GM12878 (cell line): ENCODE measurements at places on chromosomes 3 and 15. TPM values are rescaled to one million over a fixed set of nuclear protein-coding genes. Genes with fewer than 3 reads are reported as not detected.

Gene PROK2
- polyA plus RNA-seq, result not detected in 2 replicates

Gene GPR171
- not detected in 2 replicates for polyA plus RNA-seq

Gene RPSA
- polyA plus RNA-seq, result 1,145 TPM in 2 replicates

DNA sequence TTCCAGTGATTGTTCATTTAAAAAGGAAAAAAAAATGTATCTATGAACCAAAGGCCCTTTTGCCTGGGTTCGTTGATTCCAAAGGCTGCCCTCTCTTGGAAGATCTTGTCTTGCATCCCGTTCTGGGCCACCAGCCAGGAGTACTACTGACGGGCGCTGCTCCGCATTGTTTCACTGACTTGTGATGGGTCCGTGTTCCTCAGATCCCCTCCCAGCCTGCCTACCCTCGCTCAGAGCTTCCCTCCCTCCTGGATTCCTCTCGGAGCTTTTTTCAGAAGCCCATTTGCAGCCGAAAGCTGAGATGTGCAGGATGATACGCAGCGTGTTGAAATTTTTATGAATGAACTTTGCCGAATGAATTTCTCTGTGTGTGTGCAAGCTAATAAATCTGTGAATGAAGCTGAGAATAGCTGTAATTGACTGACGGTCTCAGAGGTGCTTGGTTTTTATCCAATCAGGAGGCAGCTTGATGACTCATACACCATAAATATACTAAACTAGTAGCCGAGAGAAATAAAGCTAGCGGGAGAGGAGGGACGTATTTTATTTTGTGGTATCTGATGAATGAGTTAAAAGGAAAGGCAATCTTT is at the start of gene SHC4:
Gene SHC4, minus strand, starts transcription at position 396 of the 590 bp plus-strand sequence. CDS start 904 bp downstream, outside the sequence.
- no peaks in the 10 kb centered on the region; the same call in 1 of the 2 replicates for H3K4me1 ChIP-seq
- no peak within 1 kb of the TSS for H3K27ac ChIP-seq
- peak within 1 kb of the TSS; percentile 54 for H3K4me3 ChIP-seq
- peaks cover 11% of the 10 kb centered on the region for H3K27me3 ChIP-seq
- no peaks in the 10 kb centered on the region for H3K36me3 ChIP-seq
- DNase-seq, result no peak

GRCh38 chr3:111937871-111938270 is 41.0 kb upstream of the ABHD10 start:
- no peak overlapping the region for H3K4me3 ChIP-seq
- no peak overlapping the region for H3K27ac ChIP-seq
- no peak for DNase-seq

Gene IGF2BP2
- polyA plus RNA-seq, result not detected in 2 replicates

Gene GUCA1C
- not detected in 2 replicates for polyA plus RNA-seq

DNA sequence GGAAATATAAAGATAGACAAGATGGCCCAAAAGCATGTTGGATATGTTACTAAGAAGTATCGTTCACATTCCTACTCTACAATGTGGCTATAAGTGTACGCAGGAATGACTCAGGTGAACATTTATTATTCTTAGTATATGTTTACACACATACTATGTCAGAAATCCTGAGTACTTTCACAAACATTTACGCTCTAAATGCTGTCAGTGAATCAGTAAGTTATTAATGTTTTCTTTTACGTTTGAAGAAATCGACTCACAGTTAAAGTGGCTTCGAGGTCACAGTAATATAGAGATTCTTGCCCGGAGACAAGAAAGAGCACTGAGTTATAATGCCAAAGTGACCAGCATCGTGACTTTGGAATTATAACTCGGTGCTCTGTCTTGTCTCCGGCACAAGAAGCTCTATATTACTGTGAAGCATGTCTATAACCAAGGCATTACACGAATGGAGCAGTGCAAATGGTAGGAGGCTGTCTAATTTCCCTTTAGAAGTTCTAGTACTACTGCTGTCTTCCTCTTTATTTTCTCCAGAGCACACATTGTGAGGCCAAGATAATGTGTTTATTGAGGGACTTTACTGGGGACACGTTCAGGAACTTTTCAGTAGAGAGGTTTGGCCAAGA is 61.8 kb upstream of the P3H2 start:
- no peaks in the 10 kb centered on the region for H3K4me1 ChIP-seq
- H3K27me3 ChIP-seq, result no peaks in the 10 kb centered on the region
- H3K27ac ChIP-seq, result no peak overlapping the region
- no peak for DNase-seq
- H3K36me3 ChIP-seq, result no peaks in the 10 kb centered on the region
- H3K4me3 ChIP-seq, result no peak overlapping the region

Gene GOLIM4
- 25.9 and 26.6 TPM in 2 replicates for polyA plus RNA-seq

Gene GABRB3
- 0.05 TPM in 2 replicates for polyA plus RNA-seq

DNA sequence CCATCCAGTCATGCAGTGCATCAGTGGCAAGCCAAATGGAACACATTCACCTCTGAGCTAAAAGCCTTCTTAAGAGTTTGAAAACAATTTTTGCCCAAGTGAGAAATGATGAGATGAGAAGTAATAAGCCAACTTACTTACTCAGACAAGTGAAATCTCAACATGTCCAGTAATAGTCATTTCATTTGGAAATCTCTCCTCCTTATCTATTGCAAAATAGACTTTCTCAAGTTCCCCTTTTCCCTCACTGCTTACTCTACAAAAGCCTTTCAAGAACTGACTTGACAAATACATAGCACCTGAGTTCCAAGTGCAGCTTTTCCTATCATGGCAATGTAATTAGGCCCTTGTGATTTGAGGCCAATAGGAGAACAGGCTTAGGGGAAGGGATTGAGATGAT is 282.3 kb downstream of the SLC9A9 start:
- no peak overlapping the region for H3K27ac ChIP-seq
- no peak for DNase-seq
- no peak overlapping the region for H3K4me3 ChIP-seq
- H3K4me1 ChIP-seq, result no peaks in the 10 kb centered on the region
- no peaks in the 10 kb centered on the region for H3K36me3 ChIP-seq

Gene TMCO5A
- polyA plus RNA-seq, result not detected in 2 replicates

Gene SCN11A
- polyA plus RNA-seq, result 0.03 and 0.06 TPM in 2 replicates

Gene CYFIP1
- 33.4 and 35.8 TPM in 2 replicates for polyA plus RNA-seq

Gene PLA1A
- 6.9 and 7.2 TPM in 2 replicates for polyA plus RNA-seq

DNA sequence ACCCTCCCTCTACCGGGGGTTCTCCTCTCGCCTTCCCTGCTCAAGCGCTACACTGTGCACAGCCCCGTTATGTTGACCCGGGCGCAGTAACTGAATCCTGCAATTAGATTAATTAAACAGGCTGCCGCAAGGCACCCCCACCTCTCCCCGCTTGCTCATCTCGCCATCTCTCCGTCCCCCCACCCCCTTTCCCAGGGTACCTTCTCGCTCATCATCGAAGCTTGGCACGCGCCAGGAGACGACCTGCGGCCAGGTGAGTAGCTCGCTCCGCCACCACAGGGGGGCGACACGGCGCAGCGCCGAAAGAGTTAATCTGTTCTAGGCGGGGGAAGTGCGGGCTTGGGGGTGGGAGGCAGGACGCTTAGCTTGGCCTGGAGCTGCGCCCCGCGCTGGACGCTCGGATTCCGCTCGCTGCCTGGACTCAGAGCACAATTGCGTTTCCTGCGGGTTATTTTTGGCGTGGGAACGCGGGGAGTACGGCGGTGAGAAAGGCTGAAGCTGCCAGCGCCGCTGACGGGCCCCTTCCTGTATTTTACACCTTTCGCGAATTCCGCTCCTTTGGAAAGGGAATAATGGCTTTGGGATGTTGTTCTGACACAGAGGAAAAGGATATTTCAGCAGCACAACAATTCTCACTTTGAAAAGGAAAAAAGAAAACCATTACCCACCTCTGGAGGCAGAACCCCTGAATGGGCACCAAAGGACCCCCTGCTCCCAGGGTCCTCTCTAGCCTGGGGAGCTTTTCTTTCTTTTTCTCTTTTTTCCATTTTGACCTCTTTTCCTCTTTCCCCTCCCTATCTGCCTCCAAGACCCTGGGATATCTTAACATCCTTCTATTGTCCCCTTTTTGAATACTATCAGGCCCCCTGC is 1.5 kb downstream of the DLL4 start:
- no peak for DNase-seq
- H3K27ac ChIP-seq, result no peak overlapping the region
- H3K4me1 ChIP-seq, result peaks cover 33% of the 10 kb centered on the region
- H3K27me3 ChIP-seq, result peaks cover 19% of the 10 kb centered on the region
- peak overlapping the region; percentile 50 for H3K4me3 ChIP-seq

DNA sequence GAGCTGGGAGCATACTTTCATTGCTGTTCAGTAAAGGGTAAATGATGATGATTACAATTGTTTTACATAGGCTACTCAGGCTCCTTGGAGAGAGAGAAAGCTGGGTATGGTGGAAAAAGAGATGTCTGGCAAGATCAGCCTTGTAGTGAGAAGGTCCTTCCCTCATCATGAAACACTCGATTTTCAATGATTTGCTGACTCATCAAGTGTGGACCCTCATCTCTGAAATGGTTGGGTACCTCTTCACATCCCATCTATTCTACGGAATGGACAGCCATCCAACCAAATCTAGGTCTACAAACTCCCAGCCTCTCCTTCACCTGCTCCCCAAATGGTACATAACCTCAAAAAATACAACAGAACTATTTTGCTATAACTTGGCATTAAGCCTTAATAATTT is 370.5 kb upstream of the WNT5A start:
- no peaks in the 10 kb centered on the region for H3K4me1 ChIP-seq
- no peaks in the 10 kb centered on the region for H3K36me3 ChIP-seq
- no peak for DNase-seq
- H3K4me3 ChIP-seq, result no peak overlapping the region
- H3K27ac ChIP-seq, result no peak overlapping the region

Gene IL17RD
- 0.04 TPM in 1 of 2 replicates, not detected in the other for polyA plus RNA-seq

Gene TRPM1
- not detected in 2 replicates for polyA plus RNA-seq

Gene TNFAIP8L3
- not detected in 2 replicates for polyA plus RNA-seq

Gene NCEH1
- 5.2 and 5.6 TPM in 2 replicates for polyA plus RNA-seq

Gene EXD1
- not detected in 2 replicates for polyA plus RNA-seq

DNA sequence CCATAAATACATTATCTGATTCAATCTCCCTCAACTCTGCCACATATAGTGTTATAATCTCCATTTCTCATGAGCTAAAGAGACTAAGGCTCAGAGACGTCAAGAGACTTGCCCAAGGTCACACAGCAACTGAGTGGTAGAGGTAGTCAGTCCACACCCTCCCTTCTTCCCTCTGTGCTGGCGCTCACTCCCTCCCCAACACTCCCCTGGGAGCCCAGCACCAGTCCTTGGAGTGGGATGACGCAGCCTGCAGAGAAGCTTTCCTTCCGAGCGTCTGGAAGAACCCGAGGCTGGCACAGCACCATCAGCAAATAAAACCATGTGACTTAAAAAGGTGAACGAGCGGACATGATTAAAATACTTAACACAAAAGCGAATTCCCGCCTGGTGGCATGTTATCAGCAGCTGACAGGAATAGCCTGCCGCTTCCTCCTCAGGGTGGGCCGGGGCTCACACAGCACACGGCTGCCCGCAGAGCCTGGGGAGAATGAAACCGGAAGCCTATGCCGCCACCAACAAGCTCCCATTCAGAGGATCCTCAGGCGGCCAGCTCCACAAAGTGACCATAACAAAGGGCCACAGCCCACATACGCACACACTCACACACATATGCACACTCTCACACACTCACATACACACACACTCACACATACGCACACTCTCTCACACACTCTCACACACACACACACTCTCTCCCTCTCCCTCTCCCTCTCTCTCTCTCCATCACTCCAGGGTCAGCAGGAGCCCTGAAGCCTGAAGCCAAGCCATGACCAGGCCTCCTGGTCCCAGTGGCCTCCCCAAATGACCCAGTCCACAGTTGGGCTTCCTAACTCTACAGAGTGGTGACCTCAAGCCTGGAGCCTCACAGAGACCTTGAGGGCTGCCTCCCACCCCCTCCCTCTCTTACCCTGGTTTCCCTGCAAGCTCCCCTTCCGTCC is 120.5 kb downstream of the XXYLT1 start:
- H3K27ac ChIP-seq, result peak overlapping the region; percentile 91
- no peaks in the 10 kb centered on the region for H3K27me3 ChIP-seq
- H3K4me3 ChIP-seq, result peak overlapping the region; percentile 93
- peaks cover 6% of the 10 kb centered on the region for H3K36me3 ChIP-seq

Gene ZNF385D
- not detected in 2 replicates for polyA plus RNA-seq

DNA sequence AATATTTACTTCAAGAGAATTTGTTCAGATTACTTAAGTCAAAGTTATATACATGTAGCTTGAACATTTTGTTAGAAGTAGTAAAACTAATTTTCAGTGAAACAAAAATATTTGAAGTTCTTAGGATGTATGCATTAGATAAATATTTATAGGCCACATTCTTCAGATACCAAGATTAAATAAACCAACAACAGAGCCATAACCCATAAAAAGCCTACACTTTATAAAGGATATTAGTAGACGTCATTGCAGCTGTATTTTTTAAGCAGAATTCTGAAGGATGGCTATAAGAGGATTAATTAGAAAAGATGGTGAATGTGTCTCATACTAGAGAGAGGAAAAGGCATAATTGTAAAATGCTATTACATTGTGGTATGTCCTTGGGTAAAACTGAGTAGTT is 449.7 kb upstream of the ALCAM start:
- no peaks in the 10 kb centered on the region for H3K27me3 ChIP-seq
- no peak overlapping the region for H3K4me3 ChIP-seq
- no peaks in the 10 kb centered on the region for H3K36me3 ChIP-seq
- no peaks in the 10 kb centered on the region for H3K4me1 ChIP-seq
- H3K27ac ChIP-seq, result no peak overlapping the region

DNA sequence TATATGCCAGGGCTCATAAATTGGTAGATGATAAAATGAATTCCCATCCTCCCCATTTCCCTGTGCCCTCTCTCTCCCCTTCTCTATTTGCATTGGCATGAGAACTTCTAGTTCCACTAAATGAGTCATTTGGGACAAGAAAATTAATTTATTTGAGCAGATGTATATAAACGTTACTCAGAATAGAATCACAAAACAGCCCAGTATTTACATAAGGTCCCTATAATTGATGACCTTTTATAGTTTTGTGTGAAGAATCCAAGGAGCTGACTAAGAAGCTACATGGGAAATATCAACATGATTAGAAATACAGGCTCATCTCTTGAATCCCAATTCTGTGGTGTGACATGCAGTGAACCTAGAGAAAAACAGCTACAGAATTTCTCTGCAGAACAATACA is 617.7 kb upstream of the NR2F2 start:
- no peak for DNase-seq
- H3K4me3 ChIP-seq, result no peak overlapping the region
- no peaks in the 10 kb centered on the region for H3K4me1 ChIP-seq

DNA sequence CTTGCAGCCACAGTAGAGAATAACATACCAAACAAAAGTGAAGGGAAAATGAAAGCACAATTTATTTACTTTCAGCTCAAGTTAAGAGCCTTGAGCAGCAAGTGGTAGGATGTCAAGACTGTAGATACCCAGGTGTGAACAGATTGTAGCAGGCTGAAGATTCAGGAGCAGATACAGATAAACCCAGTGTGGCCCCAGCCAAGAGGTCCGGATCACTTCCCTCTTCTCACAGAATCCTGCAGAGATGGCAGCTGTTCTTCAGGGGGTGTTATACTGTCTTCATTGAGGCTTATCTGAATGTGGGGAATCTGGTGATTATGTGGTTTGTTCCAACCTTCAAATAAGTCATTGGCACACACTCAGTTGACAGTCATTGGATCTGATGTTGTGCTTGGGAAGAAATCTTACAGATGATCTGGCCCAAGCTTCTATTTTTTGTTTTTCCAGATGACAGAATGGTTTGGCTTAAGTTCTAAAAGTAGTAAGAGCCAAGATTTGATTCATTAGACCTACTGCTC is 2.2 kb downstream of the STARD9 start:
- no peaks in the 10 kb centered on the region for H3K27me3 ChIP-seq
- H3K4me3 ChIP-seq, result peak overlapping the region; percentile 30; the same call in 1 of the 2 replicates
- peaks cover 24% of the 10 kb centered on the region for H3K4me1 ChIP-seq
- no peak for DNase-seq
- H3K36me3 ChIP-seq, result no peaks in the 10 kb centered on the region

GRCh38 chr3:112496366-112497067 is 2.8 kb downstream of the BTLA start:
- peak overlapping the region; percentile 87 for H3K27ac ChIP-seq
- H3K4me1 ChIP-seq, result peaks cover 8% of the 10 kb centered on the region; the same call in 1 of the 2 replicates
- H3K27me3 ChIP-seq, result no peaks in the 10 kb centered on the region
- H3K36me3 ChIP-seq, result no peaks in the 10 kb centered on the region
- peak overlapping the region; percentile 89 for H3K4me3 ChIP-seq
- DNase-seq, result no peak
